Naive thymus-derived CD8-positive, alpha-beta T cell (primary cell): ENCODE measurements at places on chromosomes 6 and 20. TPM values are rescaled to one million over a fixed set of nuclear protein-coding genes. Genes with fewer than 3 reads are reported as not detected.
A peak's percentile ranks its signal among the peaks of the same experiment; 100 is the strongest.

TOX2 gene
- 1.2 TPM for total RNA-seq

GRCh38 chr20:40866056-40866455 is 162.6 kb upstream of the TOP1 start:
- no peak for DNase-seq

GRCh38 chr20:49701241-49701790 is 12.4 kb downstream of the B4GALT5 start:
- DNase-seq = no peak

KCNK5 gene
- total RNA-seq = 0.11 TPM

DNA sequence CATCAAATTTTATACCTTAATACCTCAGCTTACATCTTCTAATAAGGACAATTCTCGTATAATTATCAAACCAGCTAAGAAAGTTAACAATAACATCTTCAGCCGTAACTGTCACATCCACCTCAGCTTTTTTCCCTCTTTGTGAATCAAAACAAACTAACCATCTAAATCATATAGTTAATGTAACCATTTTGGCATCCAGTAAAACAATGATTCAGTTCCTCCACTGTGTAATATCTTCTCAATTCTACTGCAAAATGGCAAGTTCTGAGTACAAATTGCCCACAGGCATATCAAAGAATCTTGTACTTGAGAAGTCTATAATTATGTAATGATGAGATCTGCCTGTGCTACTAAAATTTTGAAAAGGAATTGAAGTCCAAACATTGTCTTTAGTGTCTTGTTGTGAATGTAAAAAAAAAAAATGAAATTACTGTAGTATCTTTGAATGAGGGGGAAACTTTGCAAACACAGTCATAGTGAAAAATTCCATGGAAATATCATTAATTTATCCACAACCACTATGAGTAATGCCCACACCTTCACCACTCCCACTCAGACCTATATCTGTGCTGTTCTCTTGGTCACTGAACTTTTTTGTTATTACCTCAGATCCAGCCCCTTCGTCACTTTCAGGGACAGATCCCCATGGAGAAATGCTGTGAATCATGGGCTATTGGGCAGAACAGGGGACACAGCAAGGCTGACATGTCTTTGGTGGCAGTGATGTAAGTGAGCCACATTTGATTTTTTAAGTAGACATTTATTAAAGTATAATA is 178.6 kb upstream of the RAB32 start:
- DNase-seq = no peak

DNA sequence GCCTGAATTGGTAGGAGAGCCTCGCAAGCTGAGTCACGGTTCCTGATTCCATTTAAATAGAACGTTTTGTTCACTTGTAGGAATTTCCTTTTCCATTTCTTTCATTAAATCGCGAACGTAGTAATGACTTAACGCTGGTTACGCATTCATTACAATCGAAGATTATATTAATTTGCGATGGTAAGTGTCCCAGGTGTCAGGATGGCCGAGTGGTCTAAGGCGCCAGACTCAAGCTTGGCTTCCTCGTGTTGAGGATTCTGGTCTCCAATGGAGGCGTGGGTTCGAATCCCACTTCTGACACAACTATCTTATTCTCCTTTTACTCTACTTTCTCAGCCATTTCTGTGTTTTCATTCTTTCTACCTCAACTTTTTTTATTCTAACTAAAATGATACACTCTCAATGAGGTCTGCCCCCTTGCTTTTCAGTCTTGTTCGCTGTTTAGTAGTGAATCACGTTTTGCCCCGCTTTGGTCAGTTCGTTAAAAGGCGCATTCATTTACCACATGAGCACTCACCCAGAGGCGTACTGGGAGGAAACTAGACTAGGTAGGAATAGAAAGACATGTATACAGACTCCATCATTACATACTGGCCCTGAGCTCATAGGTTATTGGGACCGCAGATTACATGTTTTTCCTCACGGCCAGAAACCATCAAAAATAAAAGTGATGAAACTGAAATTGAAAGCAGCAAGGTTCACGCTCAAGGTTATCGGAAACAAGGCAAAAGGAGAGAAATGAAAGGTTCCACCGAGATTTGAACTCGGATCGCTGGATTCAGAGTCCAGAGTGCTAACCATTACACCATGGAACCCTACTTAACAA is 17.3 kb upstream of the TRIM27 start:
- peak; percentile 58 for DNase-seq

- DNase-seq = no peak
Observed at GRCh38 chr6:6882592-6882991, 225.2 kb upstream of the RREB1 start.

ADGRG6 gene
- total RNA-seq = 2.5 TPM

- DNase-seq = no peak
Observed at GRCh38 chr6:160162030-160162566, 40.5 kb downstream of the SLC22A1 start.

ETV7 gene
- not detected for total RNA-seq

- DNase-seq = no peak
Observed at GRCh38 chr6:16684195-16684689, 77.0 kb downstream of the ATXN1 start.

DNA sequence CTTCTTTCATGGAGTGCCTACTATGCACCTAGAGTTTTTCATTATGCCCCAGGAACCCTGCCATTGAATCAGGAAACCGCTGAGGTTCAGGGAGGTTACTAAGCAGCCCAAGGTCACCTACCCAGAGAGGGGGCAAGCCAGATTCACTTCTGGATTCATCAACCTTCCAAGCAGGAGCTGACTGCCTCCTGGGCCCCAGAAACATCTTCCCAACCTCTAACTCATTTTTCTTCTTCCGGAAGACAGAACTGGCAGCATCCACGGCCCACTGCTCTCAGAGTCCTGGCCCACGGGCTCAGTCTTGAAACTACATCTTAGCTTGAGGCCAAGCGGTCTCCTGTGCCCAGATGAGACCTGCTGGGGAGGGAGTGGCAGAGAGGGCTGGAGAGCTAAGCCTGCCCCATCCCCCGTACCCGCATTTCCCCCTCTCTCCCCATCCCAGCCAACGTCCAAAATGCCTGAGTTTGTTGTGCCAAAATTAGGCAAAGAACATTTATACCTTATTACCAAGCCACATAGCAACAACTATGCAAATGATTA is 281.0 kb downstream of the CDC5L start:
- no peak for DNase-seq

LRRC73 gene
- total RNA-seq = 0.41 TPM

DNA sequence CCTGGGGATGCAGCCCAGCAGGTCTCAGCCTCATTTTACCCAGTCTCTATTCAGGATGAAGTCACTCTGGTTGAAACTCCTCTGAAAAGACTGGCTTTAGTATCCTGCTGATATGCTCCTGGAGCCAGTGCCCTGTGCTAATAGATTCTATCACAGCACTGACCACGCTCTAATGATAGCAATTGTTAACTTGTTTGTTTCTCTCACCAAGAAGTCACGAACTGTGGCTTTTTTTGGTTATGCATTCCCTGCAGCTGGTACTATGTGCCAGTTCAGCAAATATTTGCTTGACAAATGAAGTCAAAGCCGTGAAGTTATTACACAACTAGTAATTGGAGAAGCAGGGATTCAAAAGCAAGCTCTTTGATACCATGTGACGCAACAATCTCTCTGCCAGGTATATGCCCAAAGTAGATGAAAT is 754.6 kb downstream of the KIF16B start:
- DNase-seq = no peak

DNA sequence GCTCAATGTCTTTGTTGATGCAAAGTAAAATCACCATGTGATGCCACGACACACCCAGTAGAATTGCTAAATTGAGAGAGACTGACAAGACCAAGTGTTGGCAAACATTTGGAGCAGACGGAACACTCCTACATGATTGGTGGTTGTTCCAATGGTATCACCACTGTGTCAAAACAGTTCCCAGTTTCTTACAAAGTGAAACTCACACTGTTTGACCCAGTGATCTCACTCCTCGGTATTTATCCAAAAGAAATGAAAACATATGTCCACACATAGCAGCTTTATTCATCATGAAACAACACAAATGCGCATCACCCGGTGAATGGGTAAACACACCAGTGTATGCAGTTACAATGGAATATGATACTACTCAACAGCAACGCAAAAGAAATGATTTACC is 74.0 kb upstream of the SULF2 start:
- no peak for DNase-seq

PRDM13 gene
- total RNA-seq = not detected

OSTM1 gene
- total RNA-seq = 42.9 TPM

DNA sequence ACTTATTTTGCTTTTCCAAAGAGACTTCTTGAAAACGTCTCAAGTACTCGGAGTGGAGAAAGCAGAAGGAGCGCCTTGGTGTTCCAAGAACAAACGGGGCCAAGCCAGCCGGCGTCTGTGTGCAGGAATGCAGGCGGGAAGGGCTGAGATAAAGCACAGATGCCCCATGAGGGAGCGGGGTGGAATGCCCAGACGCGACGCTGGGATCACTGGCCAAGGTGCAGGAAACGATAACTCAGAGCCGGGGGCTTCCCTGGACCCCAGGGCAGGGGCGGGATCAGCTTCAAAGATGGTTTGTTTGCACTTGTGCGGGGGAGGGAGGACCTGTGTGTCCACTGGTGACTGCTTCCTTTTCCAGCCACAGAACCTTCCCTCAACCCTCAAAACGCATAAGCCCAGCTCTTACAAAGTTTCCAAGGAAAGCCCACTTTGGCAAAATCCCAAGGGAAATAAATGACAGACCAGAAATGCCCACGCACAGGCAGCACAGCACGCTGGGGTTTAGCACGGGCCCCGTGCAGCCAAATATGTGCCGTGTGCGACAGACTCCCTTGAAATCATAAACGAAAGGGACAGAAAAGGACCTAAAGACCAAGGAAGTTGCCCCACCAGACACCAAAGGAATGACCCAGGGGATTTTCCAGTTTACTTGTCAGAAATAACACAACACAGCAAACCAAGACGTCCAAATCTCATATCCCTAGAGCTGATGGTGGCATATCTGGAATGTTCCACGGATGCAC is 113.9 kb downstream of the NFATC2 start:
- DNase-seq = no peak

GSTA1 gene
- total RNA-seq = not detected

DNA sequence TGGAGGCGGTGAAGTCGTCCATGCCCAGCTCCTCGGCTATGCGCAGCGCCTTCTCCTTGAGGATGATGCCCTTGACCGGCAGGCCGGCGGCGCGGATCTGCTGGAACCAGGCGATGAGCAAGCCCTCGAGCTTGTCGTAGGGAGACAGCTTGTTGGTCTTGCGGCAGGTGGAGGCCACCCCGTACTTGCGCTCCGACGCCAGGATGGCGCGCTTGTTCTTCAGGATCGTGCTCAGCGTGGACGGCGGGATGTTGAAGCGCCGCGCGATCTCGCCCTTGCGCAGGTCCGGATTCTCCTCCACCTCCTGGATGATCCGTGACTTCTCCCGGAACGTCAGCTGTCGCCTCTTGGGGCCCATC is 435 bp downstream of the CENPB start:
- peak; percentile 33 for DNase-seq

MUC22 gene
- total RNA-seq = not detected

TMX4 gene
- total RNA-seq = 42.9 TPM

DNA sequence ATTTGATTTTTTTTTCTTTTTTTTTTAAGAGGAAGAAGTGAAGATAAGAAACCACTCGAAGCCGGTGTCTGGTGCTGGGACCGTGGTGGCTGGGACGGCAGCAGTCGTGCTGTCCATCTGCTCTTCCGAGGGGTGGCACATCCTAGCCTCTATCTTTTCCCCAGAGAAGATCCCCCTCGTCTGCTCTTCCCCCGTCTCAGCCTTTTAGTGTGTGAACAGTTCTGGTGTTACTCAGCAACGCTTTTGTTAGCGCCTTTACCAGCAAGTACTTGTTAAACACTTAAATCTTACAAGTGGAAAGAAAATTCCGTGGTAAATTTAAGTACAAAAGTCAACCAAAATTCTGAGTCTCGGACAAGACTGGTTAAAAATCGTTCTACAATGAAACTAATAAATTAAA is 90.1 kb downstream of the RSPH3 start:
- DNase-seq = no peak

- peak; percentile 69 for DNase-seq
Observed at GRCh38 chr20:53869466-53870258, 200.7 kb downstream of the BCAS1 start.

- DNase-seq = no peak
Observed at GRCh38 chr6:38404355-38404754, 235.4 kb downstream of the BTBD9 start.

DNA sequence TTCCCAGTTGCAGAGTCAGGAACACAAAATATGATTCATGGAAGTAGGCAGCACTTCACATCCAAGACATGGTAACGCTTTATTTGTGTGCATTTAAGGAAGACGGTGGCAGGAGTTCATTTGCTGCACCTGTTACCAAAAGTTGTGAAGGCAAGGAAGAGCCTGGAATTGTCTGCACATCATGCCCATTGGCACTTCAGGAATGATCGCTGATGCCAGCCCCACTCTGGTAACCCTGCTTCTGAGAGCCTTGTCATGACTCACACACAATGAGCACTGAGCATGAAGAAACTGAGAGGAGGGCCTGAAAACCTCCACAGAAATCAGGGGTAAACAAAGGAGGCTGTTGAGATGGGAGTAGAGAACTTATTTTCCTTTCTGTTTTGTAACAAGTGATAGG is 181.1 kb downstream of the RPS12 start:
- no peak for DNase-seq

GRM1 gene
- not detected for total RNA-seq

DNA sequence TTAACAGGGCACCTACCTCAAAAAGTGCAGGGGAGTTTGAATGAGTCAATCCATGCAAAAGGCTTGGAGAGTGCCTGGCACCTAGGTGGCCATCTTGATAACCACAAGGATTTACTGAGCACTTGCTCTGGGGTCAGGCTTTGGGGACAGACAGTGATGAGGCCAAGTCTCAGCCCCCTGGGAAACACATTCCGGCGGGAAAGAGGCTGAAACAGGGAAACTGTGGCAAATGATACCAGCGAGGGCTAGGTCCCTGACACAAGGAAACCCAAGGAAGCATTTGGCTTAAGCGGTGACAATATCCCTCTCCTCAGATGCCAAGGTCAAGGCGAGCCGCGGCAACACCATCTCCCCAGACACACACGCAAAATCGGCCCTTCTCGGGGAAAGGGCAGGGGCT is 527 bp upstream of the DOK5 start:
- no peak for DNase-seq

FABP7 gene
- not detected for total RNA-seq

- DNase-seq = no peak
Observed at GRCh38 chr20:5893621-5894020, 56.7 kb downstream of the TRMT6 start.

- no peak for DNase-seq
Observed at GRCh38 chr6:94424692-94425091, 1005.3 kb upstream of the EPHA7 start.

- DNase-seq = no peak
Observed at GRCh38 chr6:126529637-126530362, 189.9 kb downstream of the CENPW start.
